ENCODE measurements at places on chromosomes 11 and 22.

DNA sequence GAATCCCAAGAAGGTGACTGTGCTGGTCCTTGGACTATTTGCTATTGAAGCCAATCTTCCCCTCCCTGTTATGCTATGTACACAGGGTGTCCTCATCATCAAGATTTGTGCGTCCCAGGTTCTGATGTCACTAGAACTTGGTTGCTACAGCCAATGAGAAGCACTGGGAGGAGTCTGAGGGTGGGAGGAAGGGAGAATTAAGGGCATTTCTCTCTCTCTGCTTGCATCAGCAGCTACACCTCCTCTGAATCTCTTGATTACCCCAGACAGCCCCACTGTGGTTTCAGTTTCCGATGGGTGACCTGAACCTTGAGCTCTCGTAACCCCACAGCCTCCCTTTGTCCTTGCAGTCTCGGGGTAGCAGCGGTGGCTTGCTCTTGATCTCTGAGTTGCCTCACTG lies 212.4 kb upstream of the SESN3 start:
- peak; percentile 49 for DNase-seq

DNA sequence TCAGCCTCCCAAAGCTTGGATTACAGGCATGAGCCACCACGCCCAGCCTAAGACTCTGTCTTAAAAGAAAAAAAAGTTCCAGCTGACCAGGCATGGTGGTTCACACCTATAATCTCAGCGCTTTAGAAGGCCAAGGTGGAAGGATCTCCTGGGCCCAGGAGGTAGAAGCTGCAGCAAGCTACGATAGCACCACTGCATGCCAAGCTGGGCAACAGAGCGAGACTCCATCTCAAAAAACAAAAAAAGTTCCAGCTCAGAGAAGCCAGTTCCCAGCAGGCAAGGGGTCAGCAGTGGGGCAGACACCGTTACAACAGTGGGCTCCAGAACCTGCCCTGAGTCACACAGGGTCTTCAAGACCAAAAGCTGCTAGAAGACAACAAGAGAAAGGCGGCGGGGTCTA lies 3.3 kb downstream of the TMEM184B start:
- DNase-seq, result no peak

DNA sequence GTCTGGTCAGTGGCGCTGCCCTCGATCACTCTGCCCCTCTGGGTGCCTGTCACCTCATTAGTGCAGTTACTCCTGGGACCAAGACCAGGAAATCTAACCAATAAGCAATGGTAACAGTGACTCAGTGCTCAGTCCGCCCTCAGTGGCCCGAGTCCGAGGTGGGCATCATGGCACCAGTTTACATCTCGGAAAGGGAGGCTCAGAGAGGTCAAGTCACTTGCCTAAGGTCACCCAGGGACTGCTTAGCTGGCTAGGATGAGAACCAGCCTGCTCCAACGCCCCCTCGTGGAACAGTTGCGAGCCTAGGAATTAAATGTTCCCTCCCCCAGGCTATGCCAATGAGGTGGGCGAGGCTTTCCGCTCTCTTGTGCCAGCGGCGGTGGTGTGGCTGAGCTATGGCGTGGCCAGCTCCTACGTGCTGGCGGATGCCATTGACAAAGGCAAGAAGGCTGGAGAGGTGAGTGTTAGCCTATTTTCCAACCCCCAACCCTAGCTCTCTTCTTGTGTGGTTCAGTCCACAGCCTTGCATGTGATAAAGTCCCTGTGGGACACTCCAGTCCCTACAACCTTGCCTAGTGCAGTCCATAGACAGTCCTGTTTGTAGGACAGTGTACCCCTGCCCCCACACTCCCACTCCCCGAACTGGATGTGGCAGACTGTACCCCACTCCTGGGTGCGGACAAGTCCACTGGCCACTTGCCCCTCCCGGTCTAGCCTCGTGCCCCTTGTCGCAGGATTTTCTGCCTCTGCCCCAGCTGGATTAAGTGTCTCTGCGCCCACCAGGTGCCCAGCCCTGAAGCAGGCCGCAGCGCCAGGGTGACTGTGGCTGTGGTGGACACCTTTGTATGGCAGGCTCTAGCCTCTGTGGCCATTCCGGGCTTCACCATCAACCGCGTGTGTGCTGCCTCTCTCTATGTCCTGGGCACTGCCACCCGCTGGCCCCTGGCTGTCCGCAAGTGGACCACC lies 1.1 kb downstream of the MTFP1 start:
- peak; percentile 68 for DNase-seq

DNA sequence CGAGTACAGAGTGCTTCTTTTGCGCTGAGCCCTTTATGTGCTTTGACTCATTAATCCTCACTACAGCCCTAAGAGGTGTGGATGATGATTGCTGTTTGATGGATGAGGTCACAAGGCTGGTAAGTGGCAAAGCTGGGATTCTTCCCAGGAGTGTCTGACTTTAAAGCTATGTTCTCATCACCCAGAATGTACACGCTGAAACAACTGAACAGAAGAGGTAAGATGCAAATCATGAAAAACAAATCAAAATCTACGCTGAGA lies 37.7 kb upstream of the CREB3L1 start:
- DNase-seq, result no peak

GRCh38 chr11:46387919-46388618 lies 3.5 kb downstream of the CHRM4 start:
- no peak for DNase-seq

- DNase-seq, result no peak
Measured at GRCh38 chr11:45794169-45794568, 10.8 kb upstream of the SLC35C1 start.

- DNase-seq, result no peak
Measured at GRCh38 chr11:72736452-72737069, 15.6 kb downstream of the ARAP1 start.

DNA sequence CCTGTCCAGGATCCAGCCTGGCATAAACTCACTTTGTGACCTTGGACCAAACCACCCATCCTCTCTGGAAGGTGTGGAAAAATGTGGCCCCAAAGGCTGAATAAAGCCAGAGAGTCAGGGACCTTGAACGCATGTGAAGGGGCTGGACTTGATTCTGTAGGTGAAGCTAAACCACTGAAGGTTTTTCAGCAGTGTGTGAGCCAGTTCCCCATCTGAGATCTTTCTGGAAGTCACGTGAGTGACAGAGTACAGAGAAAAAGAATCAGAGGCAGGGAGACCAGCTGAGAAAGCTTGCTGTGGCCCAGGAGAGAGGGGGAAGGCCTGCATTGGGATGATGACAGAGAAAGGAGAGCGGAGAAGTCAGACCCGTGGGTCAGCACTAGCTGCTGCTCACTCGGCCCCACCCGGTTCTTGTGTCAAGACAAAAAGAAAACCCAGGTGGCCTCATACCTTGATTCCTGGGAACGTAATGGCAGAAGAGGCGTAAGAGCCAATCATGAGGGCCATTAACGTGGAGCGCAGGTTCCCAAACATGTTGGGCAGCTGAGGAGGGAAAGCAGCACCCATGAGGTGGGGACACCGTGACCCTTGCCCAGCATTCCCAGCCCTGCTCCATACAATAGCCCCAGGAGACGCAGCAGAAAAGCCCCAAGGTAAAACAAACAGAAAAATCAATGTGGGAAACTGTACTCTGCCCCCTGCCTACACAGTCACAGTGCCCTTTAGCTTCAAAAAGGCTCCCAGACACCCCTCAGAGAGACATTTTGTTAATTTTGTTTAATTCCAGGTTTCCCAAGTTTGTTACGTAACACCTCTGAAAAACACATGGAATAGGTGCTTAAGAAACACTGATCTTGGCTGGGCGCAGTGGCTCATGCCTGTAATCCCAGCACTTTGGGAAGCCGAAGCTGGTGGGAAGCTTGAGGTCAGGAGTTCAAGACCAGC lies 17.9 kb downstream of the SLC43A1 start:
- DNase-seq, result no peak

DNA sequence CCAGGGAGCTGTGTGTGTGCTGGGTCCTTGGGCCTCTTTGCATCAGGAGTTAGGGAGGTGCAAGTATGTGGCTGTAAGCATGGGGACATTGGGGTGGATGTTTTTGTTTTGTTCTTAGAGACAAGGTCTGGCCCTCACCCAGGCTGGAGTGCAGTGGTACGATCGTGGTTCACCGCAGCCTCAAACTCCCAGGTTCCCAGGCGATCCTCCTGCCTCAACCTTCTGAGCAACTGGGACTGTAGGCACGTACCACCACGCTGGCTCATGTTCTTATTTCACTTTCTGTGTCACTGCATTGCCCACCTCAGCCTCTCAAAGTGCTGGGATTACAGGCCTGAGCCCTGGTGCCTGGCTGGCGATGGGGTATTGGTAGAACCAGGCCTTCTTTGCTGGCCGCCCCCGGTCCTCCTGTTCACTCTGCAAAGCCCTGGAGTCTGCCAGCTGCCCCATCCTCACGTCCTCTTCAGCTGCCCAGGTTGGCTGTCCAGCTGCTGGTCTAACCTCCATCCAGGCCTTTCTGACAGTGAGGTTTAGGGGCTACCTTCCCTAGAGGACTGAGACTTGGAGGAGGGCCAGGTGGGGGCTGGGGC lies 851 bp upstream of the GRAMD4 start:
- DNase-seq, result no peak

- no peak for DNase-seq
Measured at GRCh38 chr11:68689737-68690625, 5.6 kb downstream of the GAL start.

GRCh38 chr11:121473064-121473777 lies 20.5 kb upstream of the SORL1-AS1 start:
- no peak for DNase-seq

DNA sequence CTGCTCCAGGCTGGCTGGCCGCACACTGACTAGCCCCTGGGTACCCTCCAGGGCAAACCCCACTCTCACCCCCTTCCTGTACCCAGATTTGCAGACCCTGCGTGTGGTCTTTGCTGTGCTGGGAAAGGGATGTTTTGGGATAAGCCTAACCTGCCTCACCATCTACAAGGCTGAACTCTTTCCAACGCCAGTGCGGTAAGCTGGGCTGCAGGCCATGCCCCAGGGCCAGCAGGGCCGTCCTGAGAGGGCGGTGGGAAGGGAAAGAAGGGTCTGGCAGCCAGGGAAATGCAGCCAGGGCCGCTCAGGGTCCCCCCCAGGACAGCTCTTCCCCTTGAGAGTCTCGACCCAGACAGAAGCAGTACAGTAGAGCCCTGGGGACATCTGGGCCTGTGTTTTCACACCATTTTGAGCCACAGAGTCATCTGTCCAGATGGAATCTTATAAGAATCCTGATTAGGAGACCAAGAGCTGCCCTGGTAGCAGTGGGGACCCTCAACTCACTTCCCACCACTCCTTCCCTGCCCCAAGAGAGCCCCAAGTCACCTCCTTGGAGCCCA lies 22.4 kb upstream of the SLC22A12 start:
- DNase-seq, result no peak

GRCh38 chr11:119179983-119180382 lies 5.3 kb upstream of the NHERF4 start:
- DNase-seq, result no peak

GRCh38 chr11:46026606-46027293 lies 94.5 kb downstream of the PHF21A start:
- DNase-seq, result no peak

GRCh38 chr11:75383246-75383645 lies 16.1 kb upstream of the RPS3 start:
- no peak for DNase-seq

- no peak for DNase-seq
Measured at GRCh38 chr11:93852242-93852641, 1.8 kb upstream of the VSTM5 start.

GRCh38 chr11:88378422-88379066 lies 41.0 kb upstream of the CTSC start:
- no peak for DNase-seq

DNA sequence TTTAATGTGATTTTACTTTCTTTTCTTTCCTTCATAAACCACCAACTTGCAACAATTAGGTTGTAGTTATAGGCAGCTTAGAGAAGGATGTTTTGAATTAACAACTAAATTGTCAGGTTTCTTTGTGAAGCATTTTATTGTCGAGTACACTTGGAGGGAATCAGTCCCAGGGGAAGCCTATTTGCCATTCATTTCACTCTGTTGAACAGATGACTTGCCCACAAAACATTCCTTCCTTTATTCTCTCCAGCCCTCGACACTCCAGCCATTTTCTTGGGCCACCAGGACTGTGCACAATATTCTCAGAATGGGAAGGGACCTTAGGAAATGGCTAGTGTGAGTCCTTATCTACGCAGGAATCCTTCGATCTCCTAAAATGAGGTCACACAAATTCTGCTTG lies 620.6 kb downstream of the SOX6 start:
- no peak for DNase-seq

GRCh38 chr22:41249442-41249841 lies 8.7 kb upstream of the CHADL start:
- DNase-seq, result no peak

DNA sequence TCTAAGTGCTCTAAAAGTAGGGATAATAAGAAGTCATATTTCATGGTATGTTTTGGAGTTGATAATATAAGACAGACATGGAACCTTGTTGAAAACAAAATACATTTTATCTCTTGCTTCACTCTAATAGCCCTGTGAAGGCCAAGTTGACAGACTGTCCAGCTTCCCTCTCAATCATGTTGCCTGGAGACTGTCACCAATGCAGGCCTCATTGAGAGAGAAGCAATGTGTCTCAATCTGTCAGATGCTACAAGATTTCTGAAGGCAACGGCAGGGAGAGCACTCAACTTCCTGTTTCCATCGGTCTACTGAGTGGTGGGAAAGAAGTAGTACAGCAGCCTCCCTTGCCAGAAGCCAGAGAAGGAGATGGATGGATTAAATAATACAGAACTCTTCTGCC lies 23.6 kb upstream of the FJX1 start:
- DNase-seq, result no peak

Data from GM12864 (cell line).